ENCODE measurements at places on chromosomes 5 and 9.

GRCh38 chr5:151808451-151809169 is 36.9 kb downstream of the G3BP1 start:
- DNase-seq, result no peak

DNA sequence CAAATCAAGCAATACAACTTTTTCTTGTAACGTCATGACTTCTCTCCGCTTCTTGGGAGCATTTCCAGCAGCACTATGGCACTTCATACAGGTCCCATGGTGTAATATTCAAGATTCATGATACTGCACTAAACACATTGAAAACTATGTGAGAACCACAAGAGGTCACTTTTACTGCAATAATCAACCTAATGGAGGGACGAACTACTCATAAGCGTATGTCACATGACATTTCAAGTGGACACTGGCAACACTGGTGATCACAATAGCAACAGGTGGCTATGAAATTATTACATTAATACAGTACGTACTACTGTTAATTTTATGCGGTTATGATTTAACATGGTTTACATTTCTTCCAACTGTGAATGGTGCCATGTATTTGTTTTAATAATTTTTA is 78.6 kb upstream of the TBC1D9B start:
- DNase-seq, result no peak

GRCh38 chr9:137865581-137866145 is 11.9 kb upstream of the CACNA1B start:
- no peak for DNase-seq

DNA sequence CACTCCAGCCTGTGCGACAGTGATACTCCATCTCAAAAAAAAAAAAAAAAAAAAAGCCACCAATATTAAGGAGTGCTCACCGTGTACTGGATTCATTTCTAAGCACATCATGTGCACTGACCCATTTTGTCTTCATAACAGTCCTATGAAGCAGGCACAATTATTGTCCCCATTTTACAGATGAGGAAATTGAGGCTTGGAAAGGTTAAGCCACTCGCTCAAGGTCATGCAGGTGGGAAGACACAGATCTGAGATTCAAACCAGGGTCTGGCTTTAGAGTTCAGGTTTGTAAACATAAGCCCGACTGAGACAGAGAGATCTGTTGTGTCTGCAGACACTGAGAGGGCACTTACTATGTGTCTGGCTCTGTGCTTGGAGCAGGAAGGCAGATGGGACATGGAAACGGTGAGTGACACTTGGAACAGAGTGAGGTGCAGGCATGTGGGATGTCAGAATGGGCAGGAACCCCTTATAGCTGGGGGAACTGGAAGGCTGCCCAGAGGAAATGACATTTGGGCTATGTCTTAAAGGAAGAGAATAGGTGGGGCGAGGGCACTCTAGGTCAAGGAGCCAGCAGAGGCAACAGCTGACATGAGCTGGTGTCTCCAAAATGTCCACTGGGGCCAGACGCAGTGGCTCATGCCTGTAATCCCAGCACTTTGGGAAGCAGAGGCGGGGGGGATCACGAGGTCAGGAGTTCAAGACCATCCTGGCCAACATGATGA is 69.9 kb downstream of the STK10 start:
- DNase-seq, result no peak

- no peak for DNase-seq
These were observed 234.6 kb downstream of the ZNF608 start for GRCh38 chr5:124511791-124512190.

- no peak for DNase-seq
These were observed 57.5 kb upstream of the MCCC2 start for GRCh38 chr5:71529682-71530081.

GRCh38 chr5:134409321-134409720 is 2.4 kb downstream of the CDKN2AIPNL start:
- peak; percentile 24 for DNase-seq

GRCh38 chr5:159385536-159385935 is 55.2 kb upstream of the IL12B start:
- DNase-seq, result no peak
